ENCODE measurements at places on chromosomes 5 and 9.

- no peak for DNase-seq
Observed at GRCh38 chr9:135009794-135010585, 77.5 kb upstream of the OLFM1 start.

GRCh38 chr5:154757814-154758406 is 2.7 kb downstream of the LARP1 start:
- DNase-seq, result no peak

GRCh38 chr9:128072144-128073021 is 4.4 kb downstream of the SLC25A25 start:
- peak; percentile 56 for DNase-seq

DNA sequence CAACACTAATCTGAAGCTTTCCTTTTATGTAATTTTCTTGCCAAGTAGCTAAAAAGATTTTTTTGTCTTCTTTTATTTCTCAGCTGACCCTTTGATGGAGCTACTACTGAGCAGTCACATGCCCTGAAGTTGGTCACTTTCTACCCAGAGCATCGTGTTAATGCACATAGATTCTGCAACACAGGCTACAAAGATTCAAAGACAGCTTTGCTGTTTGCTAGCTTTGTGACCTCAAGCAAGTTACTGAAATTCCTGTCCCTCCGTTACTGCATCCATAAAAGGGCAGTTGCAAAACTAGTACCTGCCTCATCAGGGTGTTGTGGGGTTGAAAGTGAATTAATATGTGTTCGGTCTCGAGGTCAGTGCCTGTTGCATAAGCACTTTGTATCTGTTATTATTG is 179.9 kb downstream of the GAS1 start:
- no peak for DNase-seq

GRCh38 chr9:100186356-100186755 is 87.3 kb downstream of the INVS start:
- no peak for DNase-seq

- DNase-seq, result no peak
Observed at GRCh38 chr5:121711416-121711815, 140.3 kb upstream of the FTMT start.

DNA sequence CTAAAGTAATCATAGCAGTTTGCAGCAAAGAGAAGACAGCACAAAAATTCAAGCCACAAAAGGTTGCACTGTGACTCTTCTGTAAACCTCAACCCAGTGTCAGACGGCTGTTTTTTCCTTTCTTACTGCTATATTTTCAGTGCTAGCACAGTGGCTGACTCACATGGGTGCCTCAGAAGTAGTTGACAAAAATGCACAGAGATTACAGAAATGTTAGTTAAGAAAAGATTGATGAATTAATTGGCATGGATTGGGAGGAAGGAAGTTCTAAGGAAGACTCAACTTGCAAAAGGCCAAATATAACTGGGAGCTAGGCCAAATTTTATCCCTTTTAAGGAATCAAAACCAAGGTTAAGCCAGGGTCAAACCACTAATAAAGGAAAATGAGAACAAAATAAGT is 43.7 kb upstream of the ITGA1 start:
- no peak for DNase-seq

DNA sequence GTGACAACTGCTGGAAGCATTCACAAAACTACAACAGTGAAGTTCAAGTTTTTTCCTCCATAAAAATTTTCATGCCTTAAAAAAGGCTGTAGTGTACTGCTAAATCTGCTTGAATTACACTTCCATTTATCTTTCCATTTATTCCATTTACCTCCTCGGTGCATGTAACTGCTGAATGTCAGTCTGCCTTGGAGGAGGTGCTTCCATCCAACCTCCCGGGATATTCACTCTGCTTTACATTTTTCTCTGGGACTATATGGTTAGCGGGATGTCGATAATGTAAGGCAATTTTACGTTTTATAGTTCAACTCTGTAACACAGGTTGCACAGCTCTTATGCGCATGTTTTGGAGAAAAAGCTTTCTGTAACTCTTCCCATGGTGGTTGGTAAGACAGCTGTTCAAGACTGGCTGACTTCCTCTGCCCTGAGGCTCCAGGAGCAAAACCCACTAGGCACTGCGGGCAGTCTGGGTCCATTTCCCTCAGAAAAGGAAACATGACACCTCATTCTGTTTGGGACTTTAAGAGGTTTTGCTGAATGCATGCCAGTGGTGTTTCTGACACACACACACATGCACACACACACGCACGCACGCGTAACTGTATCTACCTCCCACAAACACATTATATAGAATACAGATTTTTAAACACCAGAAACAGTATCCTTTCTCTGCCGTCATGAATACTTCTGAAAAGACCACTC is 66.1 kb downstream of the SPTLC1 start:
- DNase-seq, result no peak

DNA sequence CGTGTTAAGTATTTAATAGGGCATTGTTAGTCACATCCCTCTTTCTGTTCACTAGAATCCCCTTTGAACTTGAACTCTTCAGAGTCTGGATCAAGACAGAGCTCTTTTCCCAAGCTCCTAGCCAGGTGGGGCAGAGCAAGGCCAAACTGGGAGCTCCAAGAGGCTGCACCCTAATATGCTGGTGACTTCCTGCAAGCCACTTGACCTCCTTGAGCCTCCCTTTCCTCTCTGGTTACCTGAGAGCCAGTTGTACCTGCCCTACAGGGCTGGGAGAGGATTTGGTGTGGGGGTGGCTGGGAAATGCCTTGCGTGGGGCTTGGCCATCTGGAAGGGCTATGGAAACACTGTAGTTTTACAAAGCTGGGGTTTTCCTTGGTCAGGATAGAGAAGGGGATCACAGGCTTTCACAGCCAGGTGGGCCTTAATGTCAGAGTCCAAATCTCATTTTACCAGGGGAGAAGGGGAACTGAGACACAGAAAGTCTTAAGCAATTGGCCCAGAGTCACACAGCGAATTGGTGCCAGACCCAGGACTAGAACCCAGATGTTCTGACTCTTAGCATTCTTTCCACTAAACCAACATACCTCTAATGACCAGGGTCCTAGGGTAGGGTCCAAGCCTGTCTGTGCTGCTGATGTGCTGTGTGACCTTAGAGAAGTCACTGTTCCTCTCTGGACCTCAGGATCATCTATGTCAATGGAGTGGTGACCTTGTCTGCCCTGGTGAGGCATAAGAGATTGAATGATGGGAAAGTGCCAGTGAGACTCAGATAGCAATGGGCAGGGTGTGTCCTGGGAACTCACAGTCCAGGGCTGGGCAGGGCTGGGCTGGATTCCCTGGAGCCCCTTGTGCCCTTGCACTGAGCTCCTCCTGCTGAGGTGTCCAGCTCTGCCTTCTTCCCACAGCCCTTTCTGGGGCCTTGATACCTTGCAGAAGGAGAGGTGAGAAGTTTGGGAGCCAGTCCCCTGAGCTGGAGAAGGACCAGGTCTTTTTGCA is 35.8 kb downstream of the GSN start:
- no peak for DNase-seq

DNA sequence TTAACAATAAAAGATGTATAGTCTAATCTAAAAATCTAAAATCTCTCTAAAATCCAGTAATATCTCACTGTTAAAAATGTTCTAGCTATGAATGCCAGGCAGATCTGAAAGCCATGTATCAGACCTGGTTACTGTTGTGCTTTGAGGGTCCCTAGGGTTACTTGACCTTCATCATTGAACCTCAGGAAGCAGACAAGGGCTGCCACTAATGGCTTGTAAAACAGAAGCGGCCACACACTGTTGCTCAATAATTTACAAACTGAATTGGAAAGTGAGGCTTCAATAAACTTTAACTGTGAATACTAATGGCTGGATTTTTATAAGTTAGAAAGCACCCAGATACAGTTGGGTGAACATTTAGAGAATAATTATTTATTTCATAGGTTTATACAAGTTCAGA is 198.0 kb upstream of the RPS23 start:
- no peak for DNase-seq

DNA sequence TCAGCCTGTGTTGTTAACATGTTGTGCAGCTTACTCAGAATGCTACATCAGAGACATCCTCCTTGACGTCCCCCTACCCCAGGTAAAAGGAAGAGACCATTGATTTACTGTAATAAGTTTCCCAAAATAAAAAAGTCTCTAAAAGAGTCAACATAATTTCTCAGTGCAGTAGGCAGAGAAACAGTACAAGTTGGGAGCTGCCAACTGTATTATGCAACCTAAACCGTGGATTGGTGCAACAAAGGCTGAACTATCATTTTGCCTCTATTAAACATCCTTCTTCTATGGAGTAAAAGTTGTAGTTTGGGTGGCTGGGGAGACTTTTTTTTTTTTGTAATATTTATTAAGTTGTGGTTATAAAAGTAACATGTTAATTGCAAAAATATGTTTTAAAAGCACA is 208.0 kb downstream of the NR3C1 start:
- DNase-seq, result no peak

GRCh38 chr9:32502464-32502863 is 23.5 kb downstream of the RIGI start:
- DNase-seq, result no peak

- no peak for DNase-seq
Observed at GRCh38 chr9:29339387-29339786, 1766.1 kb upstream of the C9orf72 start.

DNA sequence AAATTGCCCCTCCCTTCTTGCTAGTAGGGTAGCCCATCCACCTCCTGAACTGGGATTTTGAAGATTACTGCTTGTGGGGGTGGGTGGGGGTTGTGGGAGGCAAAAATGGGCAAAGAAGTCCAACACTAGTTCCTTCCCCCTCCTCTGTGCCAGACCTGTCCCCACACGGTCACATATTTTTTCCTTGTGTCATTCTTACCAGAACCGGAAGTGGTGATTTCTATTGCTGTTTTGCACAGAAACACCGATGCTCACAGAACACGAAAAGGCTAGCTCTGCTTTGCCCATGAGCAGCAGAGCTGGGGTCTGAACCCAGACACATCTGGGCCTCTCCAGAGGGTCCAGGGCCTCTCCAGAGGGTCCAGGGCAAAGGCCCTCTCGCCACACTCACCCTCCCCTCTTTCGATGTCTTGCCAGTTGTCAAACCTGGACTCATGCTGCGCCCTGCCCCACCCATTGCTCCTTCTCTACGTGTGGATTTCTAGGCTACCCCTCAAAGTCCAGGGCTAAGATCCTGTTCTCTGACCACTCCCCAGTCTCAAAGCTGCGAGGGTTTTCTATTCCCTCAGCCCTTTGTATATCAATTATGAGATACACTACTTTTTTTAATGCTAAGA is 264.4 kb upstream of the MSX2 start:
- no peak for DNase-seq

DNA sequence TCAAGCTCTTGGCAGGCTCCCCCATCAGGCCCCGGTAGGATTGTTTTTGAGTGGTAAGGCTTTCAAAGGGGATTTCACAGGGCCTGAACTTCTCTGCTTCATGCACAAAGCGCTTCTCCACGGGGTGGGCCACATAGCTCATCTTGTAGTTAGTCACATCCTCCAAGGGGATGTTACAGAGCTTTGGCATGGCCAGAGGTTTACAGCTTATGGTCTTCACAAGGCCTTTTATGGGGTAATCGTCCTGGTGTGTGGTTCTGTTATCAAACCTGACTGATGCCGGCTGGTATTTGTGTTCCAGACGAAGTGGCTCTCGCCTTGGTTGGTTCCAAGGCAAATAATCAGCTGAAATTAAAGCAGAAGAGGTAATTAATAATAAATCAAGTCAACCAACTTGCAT is 104.3 kb downstream of the SAXO1 start:
- DNase-seq, result no peak

- DNase-seq, result no peak
Observed at GRCh38 chr5:168449166-168449565, 37.1 kb upstream of the RARS1 start.

DNA sequence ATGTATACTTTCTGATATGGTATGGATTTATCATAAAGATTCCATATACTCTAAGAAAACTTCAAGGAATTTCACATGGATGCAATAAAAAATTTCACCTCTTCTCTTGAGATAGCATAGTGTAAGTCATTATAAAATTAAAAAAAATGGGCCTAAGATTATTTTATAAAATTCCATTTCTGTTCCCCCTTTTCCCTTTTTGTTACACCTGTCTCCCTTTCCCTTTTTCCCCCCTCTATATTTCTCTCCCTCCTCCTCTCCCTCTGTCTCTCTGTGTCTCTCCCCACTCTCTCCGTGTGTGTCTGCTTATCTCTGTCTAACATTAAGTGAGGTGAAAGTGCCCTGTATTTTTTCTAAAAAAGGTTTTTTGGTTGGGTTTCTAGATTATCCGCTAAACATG is 180.2 kb downstream of the NIPBL start:
- DNase-seq, result no peak

DNA sequence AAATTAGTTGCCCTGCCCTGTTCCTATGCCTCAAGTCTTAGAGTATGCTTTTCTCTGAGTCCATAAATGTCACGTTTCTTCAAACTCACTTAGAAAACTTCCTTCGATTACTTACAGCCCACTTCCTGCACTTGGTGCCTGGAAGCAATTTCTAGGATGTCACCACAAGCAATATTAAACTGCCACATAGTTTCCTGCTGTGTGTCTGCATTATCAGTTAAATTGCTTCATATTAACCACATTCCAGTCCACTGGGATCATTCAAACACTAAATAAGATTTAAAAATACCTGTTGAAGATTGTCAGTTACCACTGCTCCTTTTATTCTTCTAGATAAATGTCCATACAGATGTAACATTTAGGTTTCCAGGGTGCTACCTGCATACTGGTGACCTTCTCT is 4.1 kb downstream of the DENND1A start:
- DNase-seq, result no peak

DNA sequence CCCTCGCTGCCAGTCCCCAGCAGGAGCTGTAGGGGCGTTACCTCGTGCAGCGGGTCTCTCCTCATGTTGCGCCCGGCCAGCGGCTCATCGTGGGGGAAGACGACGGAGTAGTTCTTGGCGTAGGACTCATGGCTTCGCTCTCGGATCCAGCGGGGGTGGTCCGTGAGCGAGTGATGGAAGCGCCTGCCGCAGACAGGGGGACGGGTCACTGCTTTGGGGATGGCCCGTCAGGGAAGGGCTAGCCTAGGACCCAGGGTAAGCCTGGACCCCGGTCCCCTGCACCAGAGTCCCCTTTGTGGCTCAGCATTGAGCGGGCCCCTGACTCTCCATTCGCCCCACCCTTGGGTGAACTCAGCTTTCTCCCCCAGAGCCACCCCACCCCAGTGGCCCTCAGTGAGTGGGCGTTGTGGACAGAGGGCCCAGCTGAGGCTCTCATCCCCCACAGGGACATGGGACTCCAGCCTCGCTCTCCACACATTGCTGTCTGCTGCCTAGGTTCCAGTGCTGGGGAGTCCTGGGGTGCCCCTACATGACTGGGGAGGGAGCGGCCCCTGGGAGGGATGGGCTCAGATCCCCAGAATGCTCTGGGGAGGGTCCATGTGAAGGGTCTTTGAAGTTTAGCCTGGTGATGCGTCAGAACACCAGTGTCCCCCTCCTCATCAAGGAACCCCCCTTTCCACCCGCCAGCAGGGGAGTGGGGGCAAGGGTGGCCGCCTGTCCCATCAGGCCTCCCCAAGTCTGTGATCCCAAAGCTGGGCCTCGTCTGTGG is 29.7 kb downstream of the SARDH start:
- DNase-seq, result no peak

- DNase-seq, result no peak
Observed at GRCh38 chr5:97266576-97266975, 83.5 kb upstream of the RIOK2 start.
